ENCODE measurements at places on chromosomes 1 and 21. TPM values are rescaled to one million over a fixed set of nuclear protein-coding genes. Genes with fewer than 3 reads are reported as not detected.

GON4L gene
- total RNA-seq, result 42.8 TPM

WNT3A gene
- total RNA-seq, result not detected

GRCh38 chr1:121471523-121471922 is 286.7 kb downstream of the SRGAP2C start:
- DNase-seq, result no peak

- no peak for DNase-seq
These were observed 150.0 kb downstream of the PPP1R12B start for GRCh38 chr1:202498542-202498941.

CRB1 gene
- 16.7 TPM for total RNA-seq

CNR2 gene
- not detected for total RNA-seq

- no peak for DNase-seq
These were observed 31.6 kb upstream of the UBE2U start for GRCh38 chr1:64171797-64172281.

GRCh38 chr1:5711956-5712645 is 280.1 kb downstream of the NPHP4 start:
- DNase-seq, result no peak

GRCh38 chr1:7387053-7387927 is 383.8 kb upstream of the VAMP3 start:
- DNase-seq, result no peak

- DNase-seq, result no peak
These were observed 32.0 kb upstream of the BTG2 start for GRCh38 chr1:203273206-203273868.

DNA sequence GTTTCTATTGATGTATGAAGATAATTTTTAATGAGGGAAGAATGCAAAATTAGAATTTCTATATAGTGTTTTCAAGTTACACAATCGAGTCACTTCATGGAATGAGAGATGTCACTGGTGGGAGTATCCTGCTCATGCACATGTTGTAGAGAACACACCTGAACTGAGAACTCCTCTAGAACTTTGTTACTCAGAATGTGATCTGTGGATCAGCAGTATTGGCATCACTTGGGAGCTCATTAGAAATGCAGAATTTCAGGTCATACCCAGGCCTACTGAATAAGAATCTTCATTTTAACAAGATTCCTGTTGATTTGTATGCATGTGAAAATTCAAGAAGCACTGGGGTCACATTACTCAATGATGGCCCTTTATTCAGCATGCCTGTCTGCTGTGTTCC is 28.8 kb downstream of the ZNF326 start:
- DNase-seq, result no peak

GRCh38 chr1:41102653-41103052 is 81.1 kb upstream of the SLFNL1 start:
- no peak for DNase-seq

DNA sequence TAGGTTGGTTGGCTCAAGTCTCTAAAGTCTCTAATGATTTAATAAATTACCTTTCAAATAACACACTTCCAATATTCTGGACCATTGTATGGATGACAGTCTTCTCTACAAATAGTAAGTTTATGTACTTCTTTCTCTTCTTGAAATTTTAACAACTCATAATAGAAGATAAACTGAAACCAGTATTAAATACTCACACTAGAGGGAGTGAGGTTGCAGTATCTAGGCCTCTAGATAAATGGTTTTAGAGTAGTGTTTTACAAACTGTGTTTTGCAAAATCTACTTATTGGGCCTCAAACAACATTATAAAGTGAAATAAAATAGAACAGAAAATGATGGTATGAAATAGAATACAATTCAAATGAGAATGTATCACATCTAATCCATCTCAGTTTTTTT is 479.9 kb upstream of the BRINP3 start:
- DNase-seq, result no peak

GRCh38 chr1:43454270-43455011 is 710 bp upstream of the HYI start:
- DNase-seq, result peak; percentile 68

DNA sequence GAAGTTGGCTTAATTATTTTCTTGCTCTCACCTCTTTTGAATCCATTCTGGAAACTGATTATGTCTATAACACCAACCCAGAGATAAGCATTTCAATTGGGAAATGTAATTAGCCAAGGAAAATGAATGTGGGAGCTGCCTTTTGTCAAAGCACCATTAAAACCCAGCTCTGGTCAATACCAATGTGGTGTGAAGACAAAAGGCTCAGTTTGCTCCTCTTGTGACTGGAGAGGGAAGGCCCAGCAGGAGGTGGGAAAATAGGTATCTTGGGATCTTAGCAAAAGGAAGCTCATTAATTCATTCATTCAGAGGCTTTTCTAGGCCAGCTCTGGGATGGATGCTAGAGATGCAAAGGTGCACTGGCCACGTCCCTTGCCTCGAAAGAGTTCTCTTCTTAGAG is 75.0 kb upstream of the SELENON start:
- DNase-seq, result no peak

DNA sequence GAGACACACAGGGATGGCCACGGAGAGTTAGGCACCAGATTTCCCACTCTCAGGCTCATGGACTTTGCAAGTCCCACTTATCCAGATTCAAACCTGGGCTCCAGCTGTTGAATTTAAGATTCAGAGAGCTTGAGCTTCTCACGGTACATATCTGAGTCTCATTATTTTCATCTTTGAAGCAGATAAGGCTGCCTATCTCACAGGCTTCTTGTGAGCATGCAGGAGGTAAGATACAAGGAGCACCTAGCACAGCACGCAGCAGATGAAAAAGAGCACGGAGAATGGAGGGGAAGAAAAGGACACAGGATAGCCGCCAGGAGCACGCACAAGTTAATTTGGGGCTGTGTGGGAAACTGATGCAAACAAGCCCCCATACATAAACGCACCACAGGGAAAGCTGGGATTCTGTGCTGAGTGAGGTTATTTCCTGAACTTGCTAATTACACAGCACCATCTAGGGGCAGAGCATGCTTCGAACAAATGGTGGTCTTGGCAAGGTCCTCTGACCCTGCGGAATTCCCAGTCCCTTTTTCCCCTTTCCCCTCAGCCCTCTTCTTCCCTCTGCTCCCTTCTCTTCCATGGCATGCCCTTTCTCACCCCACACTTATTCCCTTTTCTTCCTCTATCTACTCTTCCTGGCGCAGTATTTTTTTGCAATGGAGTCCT is 134.7 kb upstream of the VANGL1 start:
- DNase-seq, result peak; percentile 7

DNA sequence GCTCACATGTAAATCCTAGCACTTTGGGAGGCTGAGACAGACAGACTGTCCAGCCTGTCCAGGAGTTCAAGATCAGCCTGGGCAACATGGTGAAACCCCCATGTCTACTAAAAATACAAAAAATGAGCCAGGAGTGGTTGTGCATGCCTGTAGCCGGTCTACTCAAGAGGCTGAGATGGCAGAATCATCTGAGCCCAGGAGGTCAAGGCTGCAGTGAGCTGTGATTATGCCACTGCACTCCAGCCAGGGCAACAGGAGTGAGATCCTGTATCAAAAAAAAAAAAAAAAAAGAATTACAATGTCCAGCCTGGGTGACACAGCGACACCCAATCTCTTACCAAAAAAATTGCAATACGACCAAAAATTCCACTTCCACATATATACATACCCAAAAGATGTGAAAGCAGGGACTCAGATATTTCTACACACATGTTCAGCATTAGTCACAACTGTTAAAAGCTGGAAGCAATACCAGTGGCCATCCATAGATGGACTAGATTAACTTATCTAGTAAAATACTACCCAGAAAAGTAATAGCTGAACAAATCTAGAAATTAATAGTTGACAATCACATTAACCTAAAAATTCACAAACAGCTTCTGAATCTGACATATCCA is 49.2 kb downstream of the ASH1L start:
- DNase-seq, result no peak

RGL1 gene
- 40.4 TPM for total RNA-seq

GRCh38 chr1:9294405-9294773 is 1.7 kb downstream of the SPSB1 start:
- DNase-seq, result no peak

- DNase-seq, result no peak
These were observed 8.4 kb upstream of the VCAM1 start for GRCh38 chr1:100710906-100711682.

KRTAP19-5 gene
- total RNA-seq, result not detected

PDPN gene
- total RNA-seq, result 4.1 TPM

- no peak for DNase-seq
These were observed 860.4 kb downstream of the USP25 start for GRCh38 chr21:16590186-16590585.

LRRC8B gene
- total RNA-seq, result 39.1 TPM

DNA sequence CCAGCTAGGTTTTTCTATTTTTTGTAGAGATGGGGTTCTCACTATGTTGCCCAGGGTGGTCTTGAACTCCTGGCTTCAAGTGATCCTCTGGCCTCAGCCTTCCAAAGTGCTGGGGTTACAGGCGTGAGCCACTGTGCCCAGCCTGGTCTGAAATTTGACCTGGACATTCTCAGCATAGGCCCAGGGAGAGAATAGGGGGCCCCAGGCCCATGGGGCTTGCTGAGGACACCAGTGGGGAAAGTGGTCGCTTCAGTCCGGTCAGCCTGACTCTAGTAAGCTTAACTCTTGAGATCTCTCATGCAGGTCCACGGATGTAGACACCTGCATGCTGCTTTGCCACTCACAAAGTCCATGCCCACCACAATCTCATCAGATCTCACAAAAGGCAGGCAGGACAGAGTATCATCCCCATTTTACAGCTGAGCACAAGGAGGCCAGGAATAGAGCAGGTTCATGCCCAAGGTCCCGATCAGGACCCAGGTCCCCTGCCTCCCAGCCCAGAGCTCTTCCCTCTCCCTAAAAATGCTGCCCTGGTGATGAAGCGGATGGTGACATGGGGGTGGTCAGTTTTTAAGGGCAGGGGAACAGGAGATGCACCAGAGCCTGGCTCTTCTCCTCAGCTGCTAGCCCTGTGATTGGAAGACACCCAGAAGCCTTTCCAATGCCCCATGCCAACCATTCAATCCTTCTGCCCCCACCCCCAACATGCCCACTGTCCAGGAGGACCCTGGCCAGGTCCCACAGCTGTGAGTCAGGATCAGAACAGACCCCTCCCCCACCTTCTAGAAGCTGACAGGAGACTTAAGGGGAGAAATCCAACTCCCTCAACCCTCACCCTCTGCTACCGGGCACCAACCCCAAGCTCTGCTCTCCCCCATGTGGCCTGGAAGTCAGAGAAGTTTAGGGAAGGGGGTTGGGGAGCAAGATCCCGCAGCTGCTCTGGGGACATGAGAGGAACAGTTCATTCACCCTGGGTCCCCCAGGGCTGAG is 1.8 kb downstream of the FHL3 start:
- DNase-seq, result no peak

SLAMF1 gene
- total RNA-seq, result not detected

- no peak for DNase-seq
These were observed 93.0 kb upstream of the TTC34 start for GRCh38 chr1:2894381-2895041.

DNA sequence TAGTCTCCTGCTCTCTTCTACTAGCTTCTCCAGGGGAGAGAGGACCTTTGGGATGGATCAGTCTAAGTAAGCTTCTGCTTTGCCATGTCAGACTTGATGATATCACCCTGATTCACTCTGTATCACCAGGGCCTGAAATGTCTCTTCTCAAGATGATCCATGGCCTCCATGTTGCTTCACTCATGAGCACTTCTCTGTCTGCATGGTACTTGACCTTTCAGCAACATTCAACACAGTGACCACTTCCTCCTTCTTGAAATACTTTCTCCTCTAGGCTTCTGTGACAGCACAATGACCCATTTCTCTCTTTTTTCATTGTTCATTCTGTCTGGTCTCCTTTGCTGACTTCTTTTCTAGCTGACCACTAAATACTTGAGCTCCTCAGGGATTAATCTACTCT is 35.3 kb upstream of the NGF start:
- no peak for DNase-seq

TEDDM1 gene
- total RNA-seq, result not detected

DNA sequence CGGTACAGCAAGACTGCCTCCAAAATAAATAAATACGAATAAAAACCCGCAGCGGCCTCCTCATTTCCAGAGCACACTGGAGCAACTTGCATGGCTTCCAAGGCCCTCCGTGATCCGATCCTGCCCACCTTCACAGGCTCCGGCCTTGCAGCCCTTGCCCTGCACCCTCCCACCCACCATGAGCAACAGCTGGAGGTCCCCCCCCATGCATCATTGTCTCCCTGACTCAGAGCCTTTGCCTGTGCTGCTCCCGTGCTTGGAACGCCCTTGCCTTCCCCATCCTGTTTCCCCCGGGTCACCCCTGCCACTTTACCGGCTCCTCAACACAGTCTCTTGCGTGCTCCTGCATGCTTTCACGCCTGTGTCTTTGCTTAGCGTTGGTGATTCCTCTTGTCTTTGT is 71.0 kb upstream of the ANGPTL1 start:
- no peak for DNase-seq

FCER1G gene
- 2.0 TPM for total RNA-seq

- peak; percentile 70 for DNase-seq
These were observed 22.0 kb downstream of the THAP3 start for GRCh38 chr1:6646499-6647148.

DNA sequence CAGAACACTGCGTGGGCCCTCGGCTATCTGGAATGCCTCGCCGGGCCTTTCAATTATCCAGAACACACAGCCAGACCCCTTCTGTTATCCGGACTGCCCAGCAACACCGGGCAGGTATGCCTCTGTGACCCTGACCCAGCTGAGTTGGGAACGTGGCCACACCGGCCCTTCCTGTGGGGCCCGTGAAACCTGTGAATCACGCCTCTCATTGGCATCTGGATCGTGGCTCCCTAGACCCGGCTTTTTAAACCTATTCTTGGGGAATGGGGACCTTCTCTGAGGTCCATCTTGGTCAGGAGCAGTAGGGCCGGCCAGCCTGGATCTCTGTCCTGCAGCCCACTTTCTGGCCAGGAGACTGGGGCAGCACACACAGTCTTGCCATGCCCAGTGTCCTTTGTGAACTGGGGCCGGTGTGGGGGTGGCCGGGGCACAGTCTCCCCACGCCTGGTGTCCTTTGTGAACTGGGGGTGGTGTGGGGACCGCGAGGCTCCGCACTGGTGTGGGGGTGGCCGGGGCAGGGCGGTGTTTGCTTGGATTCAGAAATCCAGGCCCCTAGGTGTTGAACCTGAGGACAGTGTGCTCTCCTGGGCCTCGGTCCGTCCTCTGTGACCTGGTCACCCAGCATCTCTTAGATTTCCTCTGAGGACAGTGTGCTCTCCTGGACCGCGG is 11.1 kb downstream of the COL18A1 start:
- no peak for DNase-seq

- no peak for DNase-seq
These were observed 974.8 kb downstream of the ADGRL2 start for GRCh38 chr1:82775406-82776000.

- DNase-seq, result no peak
These were observed 20.3 kb downstream of the TTC13 start for GRCh38 chr1:230958370-230958769.

DNA sequence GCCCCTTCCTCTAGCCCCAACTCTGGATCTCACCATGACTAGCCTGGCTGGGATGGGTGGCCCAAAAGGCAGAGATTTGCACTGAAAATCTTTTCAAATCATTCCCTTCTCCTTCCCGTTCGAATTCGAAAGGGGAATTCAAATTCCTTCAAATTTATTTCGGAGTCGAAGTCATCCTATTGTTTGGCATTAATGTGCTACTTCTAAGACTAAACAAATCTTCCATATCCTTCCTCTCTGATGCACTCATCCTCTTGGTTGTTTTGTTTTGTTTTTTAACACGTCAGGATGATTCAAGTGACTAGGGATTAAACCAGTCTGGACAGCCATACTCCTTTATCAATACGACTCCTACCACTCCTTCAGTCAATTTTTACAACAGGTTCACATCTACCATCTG is 95.5 kb upstream of the SGIP1 start:
- DNase-seq, result no peak

SV2A gene
- total RNA-seq, result 73.0 TPM
